T-cell (primary cell): ENCODE measurements at places on chromosomes 2 and 18.

- DNase-seq = no peak
Measured at GRCh38 chr2:160175169-160176134, 24.6 kb downstream of the ITGB6 start.

DNA sequence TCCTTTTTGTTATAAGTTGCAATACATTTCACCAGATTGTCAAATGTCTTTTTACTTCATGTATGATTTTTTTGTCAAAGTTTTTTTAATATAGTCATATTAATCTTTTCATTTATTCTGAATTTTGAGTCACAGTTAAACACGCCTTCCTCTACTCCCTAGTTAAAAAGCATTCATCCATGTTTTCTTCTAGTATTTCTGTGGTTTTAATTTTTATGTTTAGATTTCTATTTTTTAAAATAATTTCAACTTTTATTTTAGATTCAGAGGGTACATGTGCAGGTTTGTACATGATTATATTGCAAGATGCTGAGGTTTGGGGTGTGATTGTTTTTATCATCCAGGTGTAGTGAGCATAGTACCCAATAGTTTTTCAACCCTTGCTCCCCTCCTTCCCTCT, 146.7 kb upstream of the MYO3B start:
- DNase-seq = no peak

GRCh38 chr2:23385351-23385747, 370 bp downstream of the KLHL29 start:
- no peak for DNase-seq

DNA sequence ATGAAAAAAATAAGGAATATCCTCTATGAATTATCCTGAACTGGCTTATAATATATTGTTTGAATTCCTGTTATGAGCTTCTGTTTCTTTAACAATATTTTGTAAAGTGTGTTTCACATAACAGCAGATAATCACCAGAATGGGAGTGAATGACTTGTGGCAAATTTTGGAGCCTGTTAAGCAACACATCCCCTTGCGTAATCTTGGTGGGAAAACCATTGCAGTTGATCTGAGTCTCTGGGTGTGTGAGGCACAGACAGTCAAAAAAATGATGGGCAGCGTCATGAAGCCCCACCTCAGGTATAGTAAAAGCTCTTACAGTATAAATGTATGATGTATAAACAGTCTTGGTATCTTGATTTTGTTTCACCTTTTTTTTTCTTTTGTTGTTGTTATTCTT, 5.9 kb downstream of the GEN1 start:
- DNase-seq = no peak

DNA sequence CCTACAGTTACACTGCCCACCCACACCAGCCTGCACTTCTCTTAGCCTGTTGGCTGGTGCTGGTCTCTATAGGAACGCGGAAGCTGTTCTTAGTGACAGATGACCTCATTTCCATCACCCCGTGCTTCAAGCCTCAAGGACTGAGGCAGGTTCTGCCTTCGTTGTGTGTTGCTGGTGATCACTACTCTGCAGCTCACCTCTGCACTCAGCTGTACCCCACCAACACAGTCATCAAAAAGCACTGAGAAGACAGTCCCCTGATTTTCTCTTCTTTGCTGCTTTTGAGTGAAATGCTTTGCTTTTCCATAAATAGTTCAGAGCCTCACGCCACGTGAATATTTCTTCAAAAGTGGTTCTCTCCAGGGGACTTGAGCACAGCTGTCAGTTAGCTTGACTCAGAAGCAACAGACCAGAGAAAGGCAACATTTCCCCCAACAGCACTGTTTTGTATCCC, 225.7 kb upstream of the CCDC150 start:
- no peak for DNase-seq

DNA sequence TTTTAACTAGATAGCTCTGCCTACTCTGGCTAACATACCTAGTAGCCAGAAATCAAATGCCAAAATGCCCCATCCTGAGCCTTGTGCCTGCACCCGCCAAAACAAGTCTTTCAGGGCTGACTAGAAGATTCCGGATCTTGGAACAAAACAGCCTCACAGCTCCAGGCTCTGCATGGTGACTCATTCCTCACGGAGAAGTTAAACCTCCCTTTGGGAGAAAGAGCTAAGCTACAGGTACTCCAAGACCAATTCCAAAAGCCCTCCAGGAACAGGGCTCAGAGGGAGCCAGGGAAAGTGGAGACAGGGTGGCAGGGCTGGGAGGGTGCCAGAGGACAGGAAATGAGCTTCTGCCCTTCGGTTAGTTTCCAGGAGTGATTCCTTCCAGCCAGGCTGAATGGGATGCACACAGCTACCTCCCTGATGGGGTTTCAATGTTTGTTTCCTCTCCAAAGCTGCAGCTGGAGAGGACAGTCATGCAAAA, 295.6 kb downstream of the TNS1 start:
- no peak for DNase-seq

DNA sequence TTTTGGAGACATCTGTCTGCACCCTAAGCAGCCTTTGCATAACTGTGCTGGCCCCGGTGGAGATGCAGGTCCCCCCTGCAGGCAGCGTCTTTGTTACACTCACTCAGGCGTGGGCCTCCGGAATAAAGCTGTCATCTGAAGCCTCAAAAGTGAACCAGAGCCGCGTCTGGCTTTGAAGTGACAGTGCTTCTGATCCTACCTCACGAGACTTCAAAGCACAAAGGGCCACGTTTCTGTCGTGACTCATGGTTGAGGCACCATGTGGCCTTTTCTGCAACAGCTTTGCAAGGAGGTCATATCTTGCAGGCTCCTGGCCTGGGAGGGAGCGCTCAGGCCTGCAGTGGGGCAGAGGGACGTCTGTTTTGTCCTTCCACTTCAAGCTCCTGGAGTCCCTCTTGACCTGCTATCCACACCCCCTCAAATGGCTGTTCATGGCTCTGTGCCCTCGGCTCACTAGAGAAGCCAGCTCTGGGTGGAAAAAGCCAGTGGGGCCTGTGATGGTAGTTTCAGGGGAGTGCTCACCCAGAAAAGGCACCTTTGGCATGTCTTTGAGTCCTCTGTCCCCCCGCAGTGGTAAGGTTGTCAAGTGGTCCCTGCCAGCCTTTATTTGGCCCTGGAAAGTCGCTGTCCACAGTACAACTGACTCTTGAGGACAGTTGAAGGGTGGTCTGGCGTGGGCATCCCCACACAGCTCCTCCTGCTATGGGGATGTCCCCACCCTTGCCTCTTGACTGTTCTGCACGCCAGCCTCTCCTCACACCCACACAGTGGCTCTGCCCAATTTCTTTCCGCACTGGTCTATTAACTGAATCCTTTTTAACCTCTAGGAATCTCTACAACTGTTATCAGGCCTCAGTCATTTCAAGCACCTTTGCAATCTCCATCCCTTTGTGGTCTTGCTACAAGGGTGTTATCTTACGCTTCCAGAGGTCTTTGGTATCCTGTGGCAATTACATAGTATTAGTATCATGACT, 19.3 kb downstream of the GPR55 start:
- peak; percentile 75 for DNase-seq

DNA sequence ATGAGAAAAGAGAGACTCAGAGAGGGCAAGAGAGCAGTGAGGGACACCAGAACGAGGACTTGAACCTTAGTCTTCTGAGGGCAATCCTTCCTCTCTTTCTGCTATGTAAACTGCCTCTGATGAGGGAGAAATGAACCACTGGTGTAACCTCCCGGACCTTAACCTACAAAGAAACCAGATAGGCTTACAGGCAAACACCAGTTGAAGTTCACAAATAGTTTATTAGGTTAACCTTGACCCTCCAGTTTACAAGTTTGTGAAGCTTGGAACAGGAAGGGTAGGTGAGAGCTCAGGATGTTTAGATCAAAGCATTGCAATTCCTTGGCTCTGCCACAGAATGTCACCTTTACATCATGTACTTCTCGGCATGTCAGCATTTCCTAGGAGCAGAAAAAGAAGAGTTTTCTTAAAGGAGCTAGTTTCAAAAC, 486.4 kb upstream of the SPRED2 start:
- DNase-seq = no peak

GRCh38 chr2:235889302-235889630, 278.9 kb downstream of the GBX2 start:
- no peak for DNase-seq

GRCh38 chr2:226618875-226619605, 180.6 kb downstream of the IRS1 start:
- no peak for DNase-seq

DNA sequence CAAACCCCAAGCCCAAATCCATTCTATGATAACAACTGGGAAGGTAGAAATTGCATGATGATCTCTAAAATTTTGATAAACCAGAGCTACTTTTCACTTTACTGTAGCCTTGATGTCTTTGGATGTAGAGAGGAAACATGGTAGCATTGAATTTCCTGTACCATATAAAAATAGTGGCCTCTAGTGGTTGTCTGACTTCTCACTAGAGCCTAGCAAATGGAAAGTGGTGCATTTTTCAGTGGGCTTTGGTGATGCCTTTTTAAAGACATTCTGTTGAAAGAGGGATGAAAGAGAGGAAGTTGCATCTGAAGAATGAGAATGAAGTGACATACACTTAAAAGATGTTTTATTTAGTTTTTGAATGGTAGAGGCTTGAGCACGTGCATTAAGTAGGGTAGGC, 662.2 kb downstream of the XIRP2 start:
- DNase-seq = no peak

GRCh38 chr2:222689322-222689721, 17.9 kb downstream of the MOGAT1 start:
- no peak for DNase-seq

DNA sequence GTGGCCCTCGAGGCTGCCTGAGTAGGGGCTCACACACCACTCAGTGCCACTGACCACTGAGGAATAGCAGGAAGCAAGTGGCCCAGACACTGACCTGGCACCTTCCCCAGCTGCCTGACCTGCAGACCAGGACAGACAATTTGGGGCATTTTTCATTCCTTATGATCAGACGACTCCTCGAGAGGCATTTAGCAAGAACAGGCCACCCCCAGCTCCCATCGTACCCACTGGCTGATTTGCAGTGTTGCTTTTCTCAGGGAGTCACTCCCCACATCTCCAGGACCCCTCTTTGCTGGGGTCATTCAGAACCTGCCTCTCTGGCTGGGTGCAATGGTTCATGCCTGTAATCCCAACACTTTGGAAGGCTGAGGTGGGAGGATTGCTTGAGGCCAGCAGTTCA, 185.7 kb downstream of the HAUS1 start:
- DNase-seq = no peak

DNA sequence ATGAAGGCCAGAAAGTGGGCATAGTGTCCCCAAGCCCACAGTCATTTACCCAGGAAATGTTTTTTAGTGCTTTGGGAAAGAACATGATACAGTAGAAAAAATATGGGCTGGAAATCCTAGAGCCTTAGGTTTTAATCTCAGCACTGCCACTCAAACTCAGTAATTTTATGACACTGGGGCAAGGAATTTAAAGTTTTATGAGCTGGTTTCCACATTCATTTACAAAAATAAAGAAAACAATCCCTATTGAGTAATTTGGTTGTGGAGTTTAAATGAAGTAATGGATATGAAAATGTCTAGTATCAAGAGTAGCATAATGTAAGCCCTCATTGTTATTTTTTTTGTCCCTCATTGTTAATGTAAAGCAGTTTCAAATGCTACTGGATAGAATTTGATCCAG, 51.5 kb upstream of the FRZB start:
- DNase-seq = no peak

GRCh38 chr2:168062054-168062453, 185.3 kb downstream of the STK39 start:
- DNase-seq = no peak

GRCh38 chr2:164843346-164843911, 1.8 kb upstream of the COBLL1 start:
- no peak for DNase-seq

DNA sequence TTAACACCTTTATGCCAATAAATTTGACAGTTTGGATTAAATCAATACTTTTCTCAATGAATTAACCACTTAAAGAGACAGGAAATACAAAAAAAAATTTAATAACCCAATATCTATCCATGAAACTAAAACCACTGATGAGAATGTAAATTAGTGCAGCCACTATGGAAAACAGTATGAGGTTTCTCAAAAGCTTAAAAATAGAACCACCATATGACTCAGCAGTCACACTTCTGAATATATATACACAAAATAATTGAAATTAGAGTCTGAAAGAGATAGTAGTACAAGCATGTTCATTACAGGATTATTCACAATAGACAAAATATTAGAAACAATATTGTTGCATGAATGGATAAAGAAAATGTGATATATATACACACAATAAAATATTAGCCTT, 382.1 kb upstream of the SETBP1 start:
- no peak for DNase-seq

DNA sequence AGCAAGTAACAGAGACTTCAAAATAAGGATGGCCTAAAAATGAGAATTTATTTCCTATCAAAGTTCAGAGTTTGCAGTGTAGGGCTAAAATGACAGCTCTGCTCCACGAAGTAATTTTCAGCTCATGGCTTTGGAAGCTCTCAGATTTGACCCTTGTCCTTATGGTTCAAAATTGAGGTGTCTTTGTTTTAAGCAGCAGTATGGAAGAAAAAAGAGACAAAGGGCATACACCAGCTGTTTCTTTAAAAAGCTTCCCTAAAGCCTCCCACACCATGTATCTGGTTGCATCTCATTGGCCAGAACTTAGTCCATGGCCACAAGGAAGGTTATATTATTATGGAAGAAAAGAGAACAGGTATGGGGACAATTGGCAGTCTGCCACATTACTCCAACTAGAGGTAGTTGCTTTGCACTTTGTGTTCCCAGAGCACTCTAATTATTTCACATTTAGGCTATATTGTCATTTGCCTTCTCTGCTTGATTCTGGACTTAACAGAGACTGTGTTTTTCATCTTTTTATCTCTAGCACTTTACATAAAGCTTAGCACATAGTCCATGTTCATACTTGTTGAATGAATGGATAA, 180.4 kb downstream of the MCFD2 start:
- DNase-seq = no peak

- no peak for DNase-seq
Measured at GRCh38 chr2:69226903-69227302, 160.1 kb downstream of the GFPT1 start.

DNA sequence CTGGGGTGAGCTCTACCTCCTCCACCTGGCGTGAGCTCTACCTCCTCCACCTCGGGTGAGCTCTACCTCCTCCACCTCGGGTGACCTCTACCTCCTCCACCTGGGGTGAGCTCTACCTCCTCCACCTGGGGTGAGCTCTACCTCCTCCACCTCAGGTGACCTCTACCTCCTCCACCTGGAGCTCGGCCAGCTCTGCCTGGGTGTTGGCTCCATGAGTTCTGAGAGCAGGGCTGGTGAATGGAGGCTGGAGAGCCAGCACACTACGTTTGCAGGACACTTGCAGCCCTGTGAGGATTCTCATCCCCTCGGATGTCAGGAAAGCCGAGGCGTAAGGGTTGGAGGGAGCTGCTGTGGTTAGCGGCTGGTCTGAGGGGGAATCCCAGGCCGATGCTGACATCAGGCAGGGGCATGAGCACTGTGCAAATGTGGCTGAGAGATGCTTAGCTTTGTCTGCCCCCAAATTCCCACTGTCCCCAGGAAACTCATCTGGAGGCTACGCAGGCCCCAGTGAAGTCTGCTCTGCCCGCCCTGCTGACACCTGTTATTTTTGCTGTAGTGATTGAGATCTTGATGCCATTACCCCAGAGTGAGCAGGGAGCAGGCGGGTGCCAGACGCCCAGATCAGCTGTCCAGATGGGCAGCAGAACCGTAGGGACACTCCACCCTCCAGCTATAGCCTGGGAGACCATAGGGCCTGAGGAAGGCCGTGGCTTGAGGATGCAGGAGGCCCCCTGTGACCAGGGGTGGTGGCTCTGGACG, 3.3 kb downstream of the CROCC2 start:
- DNase-seq = no peak

GRCh38 chr18:64777556-64777955, 628.7 kb upstream of the LINC00305 start:
- no peak for DNase-seq
